ENCODE measurements at places on chromosomes 6 and 20. TPM values are rescaled to one million over a fixed set of nuclear protein-coding genes. Genes with fewer than 3 reads are reported as not detected.

DNA sequence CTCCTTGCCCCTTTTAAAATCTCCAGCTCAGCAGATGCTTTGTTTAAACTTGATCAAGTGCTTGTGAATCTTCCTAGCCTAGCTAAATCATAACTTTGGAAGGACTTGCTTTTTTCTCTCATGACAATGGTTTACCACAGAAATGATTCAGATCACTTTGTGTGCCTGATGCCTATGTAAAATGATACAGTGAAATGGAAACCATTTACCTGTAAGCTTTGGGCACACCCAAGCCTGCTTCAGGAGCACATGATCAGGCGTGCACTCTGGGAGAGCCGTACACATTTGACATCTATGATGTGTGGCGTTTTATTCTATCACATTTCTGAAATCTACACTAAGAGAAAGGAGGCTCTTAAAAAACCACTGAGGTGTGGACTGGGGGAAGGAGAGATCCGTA is 41.1 kb downstream of the PTPN1 start:
- no peak for DNase-seq

GRCh38 chr6:35368038-35368887 is 25.9 kb downstream of the PPARD start:
- DNase-seq, result peak; percentile 96

GRCh38 chr20:42391807-42392206 is 773.6 kb upstream of the CHD6 start:
- DNase-seq, result no peak

GRCh38 chr20:43191946-43192863 is 2.5 kb upstream of the PTPRT start:
- peak; percentile 16 for DNase-seq

GRCh38 chr20:25058051-25058846 is at the start of gene ACSS1:
ACSS1 (minus strand) TSS chr20:25058139; CDS start chr20:25058102, 37 bp downstream.
- DNase-seq, result no peak

DNA sequence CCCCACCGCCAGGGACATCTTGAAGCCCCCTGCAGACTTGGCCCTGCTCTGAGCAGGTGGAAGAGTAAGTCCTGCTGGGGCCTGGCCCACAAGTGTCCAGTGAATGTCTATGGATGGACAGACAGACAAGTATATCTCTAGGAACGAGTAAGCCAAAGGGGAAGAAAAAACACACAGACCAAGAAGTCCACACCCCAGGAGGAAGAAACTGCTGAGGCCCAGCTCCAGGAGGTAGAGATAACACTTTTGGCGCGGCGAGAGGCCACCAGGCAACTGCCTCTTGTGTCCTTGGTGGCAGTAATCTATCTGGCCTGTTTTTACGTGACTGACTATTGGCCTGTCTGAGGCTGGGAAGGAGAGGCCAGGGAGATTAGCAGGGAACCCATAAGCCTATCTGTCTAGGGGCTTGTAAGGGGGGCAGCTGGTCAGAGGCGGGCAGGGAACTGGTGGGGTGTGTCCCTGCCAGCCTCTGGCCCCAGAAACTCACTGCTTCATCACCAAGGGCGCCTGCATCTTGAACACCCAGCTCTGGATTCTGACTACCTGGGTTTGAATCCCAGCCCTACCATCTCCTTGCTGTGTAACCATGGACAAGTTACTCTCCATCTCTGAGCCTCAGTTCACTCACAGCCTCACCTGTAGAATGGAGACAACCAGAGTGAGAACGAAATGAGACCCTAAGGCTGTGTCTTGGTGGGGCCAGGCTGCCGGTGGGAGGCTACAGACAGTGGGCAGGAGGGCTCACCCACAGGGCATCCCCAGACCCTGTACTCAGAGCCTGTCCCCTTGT is 31.3 kb downstream of the C20orf203 start:
- no peak for DNase-seq

GRCh38 chr20:36591854-36592641 is 13.5 kb upstream of the RAB5IF start:
- peak; percentile 73 for DNase-seq

- no peak for DNase-seq
Measured at GRCh38 chr6:109483735-109484057, 677 bp upstream of the ZBTB24 start.

DNA sequence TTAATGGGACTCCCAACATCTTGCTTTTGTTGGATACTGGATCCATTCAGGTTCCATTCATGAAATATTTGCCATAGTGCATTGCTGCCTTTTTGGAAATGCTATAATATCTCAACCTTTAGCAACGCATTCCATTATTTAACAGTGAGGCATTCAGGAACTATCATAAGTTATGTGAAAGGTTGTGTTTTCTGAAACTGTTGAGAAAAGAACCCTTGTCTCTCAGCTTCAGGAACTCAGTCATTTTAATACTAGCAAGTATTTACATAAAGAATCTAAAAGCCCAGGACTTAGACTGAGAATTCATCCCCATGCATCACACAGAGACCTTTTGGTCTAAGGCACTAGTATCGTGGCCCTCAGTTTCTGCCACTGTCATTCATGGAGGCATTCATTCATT is 24.9 kb upstream of the SASH1 start:
- DNase-seq, result no peak

DNA sequence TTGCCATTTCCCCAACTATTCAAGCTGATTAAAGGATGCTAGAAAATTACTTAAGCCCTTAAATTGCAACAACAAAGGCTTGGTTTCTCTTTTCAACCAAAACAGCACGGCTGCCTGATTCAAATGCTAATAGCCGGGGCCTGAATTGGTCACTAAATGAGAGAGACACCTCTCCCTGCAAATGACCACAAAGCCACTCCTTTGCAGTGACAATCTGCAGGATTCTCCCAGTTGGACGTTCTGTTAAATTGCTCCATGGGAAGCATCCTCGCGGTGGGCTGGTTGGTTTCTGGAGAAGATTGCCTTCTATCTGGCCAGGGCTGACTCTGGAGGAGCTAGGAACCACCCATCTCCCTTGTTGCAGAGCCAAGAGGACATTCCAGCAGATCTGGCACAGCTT is 29.7 kb upstream of the TBXT start:
- no peak for DNase-seq

DNA sequence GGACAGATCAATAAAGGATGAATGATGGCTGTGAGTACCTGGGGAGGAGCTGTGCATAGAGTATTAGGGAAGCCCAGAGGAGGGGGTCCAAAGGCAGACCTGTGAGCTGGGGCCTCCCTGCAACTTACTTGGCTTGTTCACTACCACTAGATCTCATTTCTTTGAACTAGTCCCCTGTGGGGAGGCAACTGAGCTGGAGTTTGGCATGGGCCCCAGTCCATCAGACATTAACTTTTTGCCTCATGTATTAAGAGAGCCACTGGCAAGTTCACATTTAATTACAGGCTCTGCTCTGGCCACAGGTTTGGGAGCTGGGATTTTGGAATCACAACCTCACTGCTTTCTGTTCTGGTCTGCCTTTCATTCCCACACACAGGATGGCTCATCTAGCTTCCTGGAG is 254.1 kb downstream of the PRL start:
- no peak for DNase-seq

- DNase-seq, result no peak
Measured at GRCh38 chr6:54059683-54060082, 51.6 kb upstream of the MLIP start.

DNA sequence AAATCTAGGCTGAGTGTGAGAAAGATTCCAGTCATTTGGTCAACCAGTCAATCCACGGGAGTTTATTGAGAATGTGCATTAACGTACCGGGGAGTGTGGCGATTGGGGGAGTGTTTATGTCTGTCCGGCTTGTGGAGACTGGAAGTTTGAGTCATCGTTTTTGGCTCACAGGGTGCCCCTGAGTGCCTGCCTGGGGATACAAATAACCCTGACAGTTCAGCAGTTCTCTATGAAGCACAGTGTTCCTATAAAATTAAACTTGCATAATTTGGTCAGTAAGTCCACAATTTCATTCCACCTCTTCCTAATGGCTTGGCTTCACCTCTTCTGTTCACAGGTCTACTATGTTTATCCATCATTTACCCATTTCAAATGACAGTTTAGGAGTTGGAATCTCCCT is 72.6 kb upstream of the PLEKHG1 start:
- DNase-seq, result no peak

DNA sequence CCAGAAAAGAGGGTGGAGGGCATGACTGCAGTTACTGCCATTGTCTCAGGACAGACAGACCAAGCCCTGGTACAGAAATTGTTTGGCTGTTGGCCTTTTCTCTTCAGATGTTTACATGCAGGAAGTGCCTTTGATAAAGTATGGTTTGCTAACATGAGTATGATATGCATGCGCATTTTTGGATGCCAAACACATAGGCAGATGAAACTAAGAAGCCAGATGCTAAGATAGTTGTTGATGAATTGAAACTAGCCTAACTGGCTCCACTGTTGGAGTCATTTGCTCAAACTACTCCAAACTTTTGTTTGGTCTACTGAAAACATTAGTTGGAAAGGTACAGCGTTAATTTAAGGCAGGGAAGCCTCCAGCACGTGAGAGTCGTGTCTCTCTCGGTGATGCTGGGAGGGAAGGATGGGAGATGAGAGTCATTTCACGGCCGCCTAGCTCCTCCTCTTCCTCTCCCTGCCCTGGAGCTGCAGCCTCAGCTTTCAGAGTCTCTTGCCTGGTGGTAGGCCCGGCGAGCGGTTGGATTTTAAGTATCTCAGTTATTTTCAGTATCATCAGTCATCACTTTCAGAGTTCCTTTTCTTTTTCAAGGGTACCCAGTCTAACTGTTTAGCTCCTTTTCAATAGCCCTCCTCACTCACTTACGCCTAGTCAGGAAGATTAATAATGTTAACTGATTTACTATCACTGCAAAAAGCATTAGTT is 29.7 kb downstream of the RREB1 start:
- no peak for DNase-seq

DNA sequence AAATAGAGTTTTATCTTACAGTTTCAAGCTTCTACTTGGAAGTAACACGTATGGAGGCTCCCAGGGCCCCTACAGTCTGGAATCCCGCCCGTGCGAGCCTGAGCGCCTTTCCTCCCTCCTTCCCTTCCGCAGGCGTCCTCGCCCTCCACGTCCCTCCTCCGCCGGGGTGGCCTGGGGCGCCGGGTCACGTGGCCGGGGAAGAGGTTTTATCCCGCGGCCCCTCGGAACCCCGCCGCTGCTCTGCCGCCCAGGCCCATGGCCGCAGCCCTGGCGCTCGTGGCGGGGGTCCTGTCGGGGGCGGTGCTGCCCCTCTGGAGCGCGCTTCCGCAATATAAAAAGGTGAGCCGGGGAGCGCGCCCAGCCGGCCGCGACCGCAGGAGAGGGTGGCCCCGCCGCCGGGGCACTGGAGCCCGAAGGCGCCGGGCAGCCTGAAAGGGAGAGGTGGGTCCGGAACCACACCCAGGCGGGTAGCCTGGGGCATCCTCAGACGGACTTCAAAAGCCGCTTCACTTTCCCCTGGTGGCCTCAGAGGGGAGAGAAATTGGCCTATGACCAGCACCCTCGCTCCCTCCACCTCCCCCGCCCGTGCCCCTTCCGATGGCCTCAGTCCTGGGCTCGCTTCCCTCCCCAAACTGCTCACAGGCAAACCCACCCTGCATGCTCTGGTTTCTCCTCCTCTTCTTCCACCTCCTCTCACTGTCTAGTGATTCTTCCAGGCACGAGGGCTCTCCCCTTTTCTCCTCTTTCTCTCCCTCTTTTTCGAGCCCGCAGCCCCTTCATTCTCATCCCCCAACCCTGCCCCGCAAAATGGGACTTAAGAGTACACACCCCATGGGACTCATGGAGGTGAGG is at the start of gene CLPSL2:
CLPSL2 (plus strand) TSS at position 235 of the 852 bp plus-strand sequence; CDS start at position 256, 21 bp downstream.
- no peak for DNase-seq

- DNase-seq, result no peak
Measured at GRCh38 chr6:61940919-61941318, 345.1 kb downstream of the KHDRBS2 start.

DNA sequence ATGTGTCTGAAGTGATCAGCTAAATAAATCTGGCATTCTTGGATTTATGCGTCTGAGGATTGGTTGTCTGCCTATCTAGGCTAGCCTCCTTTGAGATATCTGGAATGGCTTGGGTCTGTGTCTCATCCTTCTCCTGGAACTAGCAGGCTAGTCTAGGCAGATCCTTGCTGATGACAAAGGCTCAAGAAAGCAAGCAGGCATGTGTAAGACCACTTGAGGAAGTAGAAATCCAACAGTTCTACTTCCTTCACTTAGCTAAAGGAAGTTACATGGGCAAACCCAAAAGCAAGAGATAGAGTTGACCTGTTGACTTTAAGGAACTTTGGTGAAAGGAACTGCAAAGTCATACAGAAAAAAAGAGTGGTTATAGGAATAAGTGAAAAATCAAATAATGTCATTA is 672.6 kb downstream of the MAFB start:
- DNase-seq, result no peak

- no peak for DNase-seq
Measured at GRCh38 chr20:5881703-5882102, 68.6 kb downstream of the TRMT6 start.

GRCh38 chr6:156760377-156760776 is 16.8 kb upstream of the ARID1B start:
- DNase-seq, result no peak

DNA sequence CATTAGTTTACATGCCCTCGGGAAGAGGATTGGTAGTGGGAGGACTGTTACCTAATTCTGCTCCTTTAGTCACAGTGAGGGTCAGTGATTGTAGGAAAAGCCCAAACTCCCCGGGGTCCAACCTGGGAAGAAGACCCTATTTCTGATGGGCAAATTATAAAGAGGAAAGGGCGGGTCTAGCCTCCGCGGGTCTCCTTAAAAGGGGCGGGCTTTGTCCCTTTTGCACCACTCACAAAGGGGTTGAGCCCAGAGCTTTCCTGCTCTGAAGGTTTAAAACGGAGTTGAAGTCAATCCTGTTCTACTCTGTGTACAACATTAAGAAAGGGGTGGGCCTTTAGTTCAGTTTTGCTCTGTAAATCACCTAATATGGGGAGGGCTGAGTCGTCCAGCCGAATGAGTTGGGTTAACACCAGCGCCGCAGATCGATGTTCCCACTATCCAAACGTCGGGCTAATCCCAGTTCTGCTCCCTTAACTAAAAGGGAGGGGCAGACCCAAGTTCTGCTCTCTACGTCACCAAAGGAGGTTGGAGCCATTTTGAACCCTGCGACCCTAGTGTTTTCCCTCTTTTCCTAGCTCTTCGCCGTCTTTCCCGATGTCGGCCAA is 920 bp upstream of the RNF5 start:
- no peak for DNase-seq

GRCh38 chr6:53815381-53816119 is 20.7 kb downstream of the LRRC1 start:
- DNase-seq, result no peak

NRN1 gene
- polyA plus RNA-seq, result 0.04 TPM

APOM gene
- 1,140 TPM for polyA plus RNA-seq

ATP9A gene
- 19.2 TPM for polyA plus RNA-seq

FAM217A gene
- polyA plus RNA-seq, result not detected

KIAA1586 gene
- polyA plus RNA-seq, result 5.5 TPM

PLA2G7 gene
- not detected for polyA plus RNA-seq

BPIFB2 gene
- polyA plus RNA-seq, result 1,439 TPM

CASS4 gene
- polyA plus RNA-seq, result 0.17 TPM

ADTRP gene
- not detected for polyA plus RNA-seq
